Activated B cell treated with CpG ODN at 0.5 μM for 24 hours (primary cell): ENCODE measurements at places on chromosomes 2 and 18. TPM values are rescaled to one million over a fixed set of nuclear protein-coding genes. Genes with fewer than 3 reads are reported as not detected.

Gene SATB2
- total RNA-seq: 0.34 and 0.67 TPM in 2 replicates

Gene CDK15
- not detected in 2 replicates for total RNA-seq

Gene NDUFAF7
- total RNA-seq: 22.4 and 22.8 TPM in 2 replicates

Gene PPP3R1
- 53.5 and 56.2 TPM in 2 replicates for total RNA-seq

Gene MXD1
- 10.9 and 11.8 TPM in 2 replicates for total RNA-seq

Gene SULT1C2
- not detected in 2 replicates for total RNA-seq

Gene MATN3
- not detected in 2 replicates for total RNA-seq

Gene UPP2
- not detected in 2 replicates for total RNA-seq

Gene DNAJC27
- total RNA-seq: 9.0 and 9.7 TPM in 2 replicates
